CD8-positive, alpha-beta T cell (primary cell): ENCODE measurements at places on chromosomes 13 and 19.
A peak's percentile ranks its signal among the peaks of the same experiment; 100 is the strongest.

- DNase-seq, result peak; percentile 61
These were observed 9.7 kb downstream of the LPAR6 start for GRCh38 chr13:48403151-48403631.

DNA sequence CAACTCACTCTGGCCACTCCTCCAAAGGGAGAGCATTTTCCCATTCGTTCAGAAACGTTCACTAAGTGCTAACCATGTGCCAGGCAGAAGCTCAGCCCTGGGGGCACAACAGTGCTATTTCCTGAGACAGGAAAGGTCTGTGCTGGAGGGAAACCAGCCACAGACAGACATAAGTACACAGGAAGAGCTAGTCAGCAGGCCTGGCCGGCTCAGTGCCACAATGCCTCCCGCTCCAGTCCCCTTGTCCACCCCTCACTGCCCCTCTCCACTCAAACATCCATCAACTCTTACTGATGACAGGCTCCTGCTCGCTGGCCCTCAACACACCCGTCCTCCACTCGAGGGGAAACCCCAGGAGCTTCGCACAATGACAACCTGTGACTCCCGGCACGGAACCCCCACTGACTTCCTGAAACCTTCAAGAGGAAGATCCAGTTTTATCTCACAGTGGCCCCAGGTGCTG, 11.3 kb upstream of the PLA2G4C start:
- no peak for DNase-seq

DNA sequence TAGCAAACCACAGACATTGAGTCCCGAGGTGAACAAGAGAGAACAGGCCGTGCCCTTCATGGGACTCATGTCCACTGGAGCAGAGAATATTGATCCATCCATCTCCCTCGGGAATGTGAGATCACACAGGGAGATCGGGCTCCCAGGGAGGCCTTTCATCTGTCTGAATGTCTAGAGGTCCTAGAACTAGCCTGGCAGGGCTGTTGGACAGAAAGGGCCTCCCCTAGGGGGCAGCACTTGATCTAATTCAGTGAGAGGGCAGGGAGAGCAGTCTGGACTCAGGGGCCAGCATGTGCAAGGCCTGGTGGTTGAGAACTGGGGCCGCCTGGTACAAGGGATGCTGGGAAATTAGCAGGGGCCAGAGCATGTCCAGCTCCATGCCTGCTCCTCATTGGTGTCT, 4.3 kb downstream of the RUVBL2 start:
- peak; percentile 53 for DNase-seq

GRCh38 chr13:52085421-52085820, 43.5 kb downstream of the NEK5 start:
- DNase-seq, result no peak

DNA sequence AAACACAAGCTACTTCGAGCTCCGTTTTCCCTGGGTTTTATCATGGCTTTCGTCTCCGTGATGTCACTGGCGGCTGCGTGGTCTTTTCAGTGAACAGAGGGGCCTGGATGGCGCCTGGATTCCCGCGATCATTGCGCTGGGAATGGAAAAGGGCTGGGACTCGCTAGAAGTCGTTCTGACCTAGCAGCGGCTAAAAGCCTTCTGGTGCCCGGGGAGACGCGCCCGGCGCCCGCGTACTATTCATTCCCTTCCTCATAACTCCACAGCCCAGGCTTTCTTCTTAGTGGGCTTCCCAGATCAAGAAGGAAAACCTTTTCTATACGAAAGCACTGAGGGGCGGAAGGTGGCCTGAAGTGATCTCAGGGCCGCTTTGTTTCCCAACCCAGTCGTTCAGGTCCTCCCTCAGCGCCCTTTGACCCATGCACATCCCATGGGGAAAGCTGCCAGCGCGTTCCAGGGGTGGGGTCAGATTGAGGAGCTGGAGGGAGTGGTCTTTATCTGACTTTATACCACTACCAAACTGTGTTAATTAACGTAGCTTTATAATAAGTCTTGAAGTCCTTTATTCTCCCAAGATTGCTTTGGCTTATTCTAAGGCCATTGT, 96.6 kb downstream of the ELF1 start:
- DNase-seq, result no peak

DNA sequence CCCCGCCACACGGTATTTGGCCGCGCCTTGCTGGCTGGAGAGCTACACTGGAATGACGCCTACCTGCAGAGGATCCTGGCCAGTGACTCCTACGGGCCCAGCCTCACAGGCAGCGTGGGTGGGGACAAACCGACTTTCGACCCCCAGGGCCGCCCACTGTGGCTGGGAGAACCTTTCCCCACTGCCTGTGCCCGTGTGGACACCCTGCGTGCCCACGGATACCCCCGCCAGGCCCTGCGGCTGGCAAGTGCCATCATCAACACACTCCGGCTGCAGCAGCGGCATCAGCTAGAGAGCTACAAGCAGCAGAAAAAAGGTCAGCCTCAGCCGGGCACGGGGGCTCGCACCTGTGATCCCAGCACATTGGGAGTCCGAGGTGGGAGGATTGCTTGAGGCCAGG, 19.3 kb downstream of the ZSWIM4 start:
- DNase-seq, result no peak

DNA sequence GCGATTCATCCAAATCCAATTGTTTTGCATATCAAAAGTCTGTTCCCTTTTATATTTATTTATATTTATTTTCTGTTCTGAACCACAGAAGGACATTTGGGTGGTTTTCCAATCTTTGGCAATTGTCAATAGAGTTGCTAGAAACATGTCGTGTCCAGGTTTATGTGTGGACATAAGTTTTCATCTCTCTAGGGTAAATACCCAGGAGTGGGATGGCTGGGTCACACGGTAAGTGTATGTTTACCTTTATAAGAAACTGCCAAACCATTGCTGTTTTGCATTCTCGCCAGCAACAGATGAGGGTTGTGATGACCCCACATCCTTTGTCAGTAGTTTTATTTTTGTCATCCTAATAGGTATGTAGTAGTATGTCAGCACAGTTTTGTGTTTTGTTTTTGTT, 12.5 kb downstream of the AP1M1 start:
- no peak for DNase-seq

DNA sequence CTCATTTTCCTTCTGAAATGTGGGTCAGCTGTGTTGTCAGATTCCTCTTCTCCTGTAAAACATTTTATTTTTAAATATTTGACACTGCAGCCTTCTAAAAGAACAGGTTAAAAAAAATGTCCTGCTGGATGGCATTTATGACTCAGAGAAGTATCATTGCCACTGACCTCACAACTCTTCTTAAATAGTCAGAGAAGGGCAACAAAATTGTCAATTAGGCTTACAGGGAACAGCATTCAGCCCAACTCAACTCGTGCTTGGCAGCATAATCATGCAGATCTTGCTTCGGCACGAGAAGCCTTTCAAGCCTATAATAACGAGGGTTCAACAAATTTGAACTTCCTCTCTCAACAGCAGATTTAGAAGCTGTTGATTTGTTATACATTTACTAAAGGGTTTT, 296.7 kb upstream of the DACH1 start:
- DNase-seq, result no peak

GRCh38 chr13:114285166-114285808, 3.9 kb downstream of the UPF3A start:
- DNase-seq, result no peak

DNA sequence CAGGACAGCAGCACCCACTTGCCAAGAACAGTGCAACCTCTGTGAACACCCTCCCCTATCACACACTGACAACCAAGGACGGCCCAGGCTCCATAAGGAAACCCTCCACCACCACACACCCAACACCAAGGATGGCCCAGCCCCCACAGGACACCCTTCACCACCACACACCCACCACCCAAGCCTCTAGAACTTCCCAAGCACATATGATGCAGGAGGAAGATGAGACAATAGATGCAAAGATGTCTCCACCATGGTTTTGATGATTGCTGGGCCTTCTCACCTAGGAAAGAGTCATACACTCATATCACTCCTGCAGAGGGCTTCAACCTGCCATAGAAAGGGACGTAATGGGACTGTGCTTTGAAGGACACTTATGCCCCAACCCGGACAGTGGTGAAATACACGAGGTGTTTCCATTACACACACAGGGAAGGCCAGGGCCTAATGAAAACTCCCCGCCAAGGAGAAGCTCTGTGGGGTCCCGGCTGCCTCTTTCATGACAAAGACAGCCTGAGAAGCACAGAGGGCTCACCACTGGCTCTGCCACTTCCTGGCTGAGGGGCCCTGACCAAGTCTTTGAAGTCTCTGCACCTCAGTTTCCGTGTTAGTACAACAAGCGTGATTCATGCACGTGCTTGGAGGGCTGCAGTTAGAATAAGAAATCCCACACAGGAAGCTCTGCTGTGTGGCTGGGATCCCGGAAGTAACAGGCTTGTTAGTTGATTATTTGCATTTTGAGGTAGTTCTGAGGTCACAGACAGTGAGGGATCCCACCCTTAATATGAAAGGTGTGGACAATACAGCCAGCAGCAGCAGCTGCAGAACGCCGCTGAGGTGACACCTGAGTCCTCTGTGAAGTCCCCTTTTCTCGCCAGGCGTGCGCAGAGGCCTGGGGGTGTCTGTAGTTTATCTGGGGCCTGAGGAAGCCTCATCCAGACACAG, 61.9 kb upstream of the ATP12A start:
- peak; percentile 47 for DNase-seq

GRCh38 chr19:13172346-13173138, 22.3 kb downstream of the IER2 start:
- DNase-seq, result peak; percentile 90

GRCh38 chr13:106701771-106702341, 133.9 kb upstream of the ARGLU1 start:
- DNase-seq, result no peak

DNA sequence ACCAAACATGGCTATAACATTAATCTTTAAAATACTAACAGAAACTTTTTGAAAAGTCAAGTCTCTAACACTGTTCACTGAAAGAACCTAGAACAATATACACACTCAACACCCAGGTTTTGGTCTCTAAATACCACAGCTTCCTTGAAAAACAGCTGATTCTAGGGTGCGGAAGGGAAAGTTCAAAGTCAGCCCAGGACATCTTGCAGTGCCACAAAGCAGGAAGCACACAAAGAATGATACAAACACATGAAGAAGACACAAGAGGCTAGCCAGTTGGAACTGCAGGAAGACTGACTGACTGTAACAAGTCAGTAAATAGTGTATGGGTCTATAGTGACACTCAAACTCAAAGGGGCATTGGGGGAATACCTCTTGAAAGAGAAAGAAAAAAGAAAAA, 4.6 kb downstream of the DEDD2 start:
- no peak for DNase-seq

DNA sequence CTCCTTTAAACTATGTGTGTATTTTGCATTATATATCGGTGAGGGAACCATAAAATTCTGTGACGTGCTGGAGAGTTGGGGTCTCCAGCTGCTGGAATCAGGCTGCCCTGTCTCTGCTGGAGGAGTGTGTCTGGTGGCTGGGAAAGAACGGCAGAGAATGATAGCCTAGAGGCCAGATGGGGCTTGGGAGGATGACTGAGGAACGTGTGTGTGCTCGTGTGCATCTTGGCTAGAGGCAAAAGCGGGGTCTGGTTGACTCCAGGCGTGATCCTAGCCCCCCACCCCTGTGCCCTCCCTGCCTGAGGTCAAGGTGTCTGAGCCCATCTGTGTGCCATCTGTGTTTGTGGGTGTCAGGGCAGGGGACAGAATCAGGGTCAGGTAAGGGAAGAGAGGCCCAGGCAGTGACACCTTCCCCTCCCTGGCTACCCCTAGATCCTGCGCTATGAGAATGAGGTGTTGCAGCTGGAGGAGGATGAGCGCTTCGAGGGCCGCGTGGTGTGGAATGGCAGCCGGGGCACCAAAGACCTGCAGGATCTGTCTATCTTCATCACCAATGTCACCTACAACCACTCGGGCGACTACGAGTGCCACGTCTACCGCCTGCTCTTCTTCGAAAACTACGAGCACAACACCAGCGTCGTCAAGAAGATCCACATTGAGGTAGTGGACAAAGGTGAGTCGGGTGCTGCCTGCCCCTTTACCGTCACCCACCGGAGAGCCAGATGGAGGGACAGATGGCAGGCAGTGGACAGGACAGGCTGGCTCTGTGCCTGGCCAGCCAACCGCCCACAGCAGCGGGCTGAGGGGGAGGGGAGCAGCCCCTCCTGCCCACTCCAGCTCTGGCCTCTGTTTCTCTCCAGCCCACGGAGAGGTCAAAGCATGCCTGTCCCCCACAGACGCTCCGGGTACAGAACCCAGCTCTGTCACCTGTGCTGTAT, 3.1 kb downstream of the SCN1B start:
- DNase-seq, result no peak

DNA sequence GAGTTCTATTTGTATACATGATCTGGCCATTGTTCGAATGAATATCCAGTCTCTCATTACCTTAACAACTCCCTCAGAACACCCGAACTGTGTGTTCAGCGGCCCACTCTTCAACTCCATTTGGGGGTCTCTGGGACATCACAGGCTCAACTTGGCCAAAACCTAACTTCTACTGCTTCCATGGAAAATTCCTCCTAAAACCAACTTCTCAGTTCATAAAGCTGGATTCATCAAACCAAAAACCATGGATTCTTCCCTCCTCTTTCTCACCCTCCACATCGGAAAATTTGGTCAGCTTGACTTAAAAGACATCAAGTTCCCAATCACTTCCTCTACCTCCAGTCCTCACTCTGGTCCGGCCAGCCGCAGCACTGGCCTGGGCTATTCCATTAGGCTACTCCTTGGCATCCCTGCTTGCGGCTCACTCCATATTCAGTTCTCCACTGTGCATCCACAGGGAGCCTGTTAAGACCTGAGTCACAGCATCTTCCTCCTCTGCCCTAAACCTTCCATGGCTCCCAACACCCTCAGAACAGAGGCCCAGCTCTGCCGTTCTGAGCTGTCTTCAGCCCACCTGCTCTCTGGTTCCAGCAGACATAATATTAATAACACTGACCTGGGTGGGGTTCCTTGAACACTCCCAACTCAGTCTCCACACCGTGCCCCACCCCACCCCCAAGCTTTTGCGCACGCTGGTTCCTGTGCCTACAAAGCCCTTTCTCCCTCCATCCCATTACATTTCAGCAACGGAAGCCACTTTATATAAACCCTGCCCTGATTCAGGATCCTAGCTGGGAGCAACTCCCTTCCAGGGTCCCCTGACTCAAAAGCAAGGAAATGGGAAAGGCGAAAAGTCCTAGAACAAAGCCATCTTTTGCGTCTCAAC, 1.1 kb downstream of the ZNF792 start:
- no peak for DNase-seq

- DNase-seq, result no peak
These were observed 45.9 kb downstream of the SLC15A1 start for GRCh38 chr13:98706446-98707110.

DNA sequence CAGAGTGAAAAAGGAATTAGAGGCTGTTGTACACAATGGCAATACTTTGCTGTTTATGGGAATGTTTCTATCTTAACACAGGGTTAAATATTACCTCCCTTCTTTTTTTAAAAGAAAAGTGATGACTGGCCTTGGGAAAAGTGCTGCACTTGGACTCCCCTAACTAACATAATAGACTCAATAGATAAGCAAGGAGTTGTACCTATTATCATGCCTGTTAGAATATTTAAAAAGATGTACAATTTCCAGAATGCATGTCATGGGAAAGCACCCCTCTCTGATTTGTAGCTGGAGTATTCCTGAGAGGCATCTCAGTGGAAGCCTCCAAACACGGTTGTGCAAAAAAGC, 79.3 kb upstream of the GPC6 start:
- no peak for DNase-seq

GRCh38 chr13:32176696-32177095, 138.5 kb downstream of the ZAR1L start:
- no peak for DNase-seq

- no peak for DNase-seq
These were observed 135.3 kb upstream of the SLITRK5 start for GRCh38 chr13:87535911-87536310.

- DNase-seq, result no peak
These were observed 1556.0 kb downstream of the EFNB2 start for GRCh38 chr13:104979281-104980030.
